ENCODE measurements at places on chromosomes 1 and 21.

- no peak for DNase-seq
Observed at GRCh38 chr1:209585672-209586071, 2.2 kb downstream of the CAMK1G start.

- DNase-seq, result no peak
Observed at GRCh38 chr1:43451157-43451591, 2.6 kb downstream of the HYI start.

DNA sequence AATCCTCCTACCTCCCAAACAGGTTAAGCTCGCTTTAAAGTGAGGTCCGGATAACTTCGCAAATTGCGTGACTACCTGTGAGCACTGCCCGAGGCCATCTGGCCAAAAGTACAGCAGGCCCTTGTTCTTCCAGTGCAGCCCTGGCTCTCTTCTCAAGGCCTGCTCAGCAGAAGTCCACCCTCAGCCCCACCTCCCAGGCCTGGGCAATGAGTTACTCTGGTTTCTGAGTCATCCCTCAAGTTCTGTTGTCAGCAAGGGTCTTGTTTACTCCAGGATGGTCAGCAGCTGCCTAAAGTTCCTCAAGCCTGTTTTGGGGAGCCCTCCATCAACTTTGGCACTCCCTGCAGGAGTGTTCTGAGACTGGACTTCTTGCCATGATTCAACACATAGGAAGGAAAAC is 101.7 kb downstream of the BCAR3 start:
- DNase-seq, result peak; percentile 44

GRCh38 chr1:39628807-39629350 is 10.6 kb downstream of the HEYL start:
- no peak for DNase-seq

DNA sequence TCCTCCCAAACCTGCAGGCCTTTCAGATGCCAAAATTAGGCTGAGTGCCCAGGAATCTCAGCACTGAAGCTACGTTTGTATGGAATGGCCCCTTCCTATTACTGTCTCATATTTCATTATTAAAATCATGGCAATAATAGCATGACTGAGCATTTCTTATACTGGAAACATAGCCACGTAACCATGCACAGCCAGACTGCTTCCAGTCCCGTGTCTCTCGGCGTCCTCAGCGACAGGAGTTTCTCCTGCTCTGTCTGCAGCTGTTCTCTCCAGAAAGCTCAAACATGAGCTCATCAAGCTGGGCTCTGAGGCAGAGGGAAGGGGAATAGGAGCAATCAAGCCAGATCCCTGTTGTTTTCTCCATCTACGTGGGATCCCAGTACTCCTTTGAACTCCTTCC is 104.0 kb downstream of the CDC7 start:
- DNase-seq, result no peak

DNA sequence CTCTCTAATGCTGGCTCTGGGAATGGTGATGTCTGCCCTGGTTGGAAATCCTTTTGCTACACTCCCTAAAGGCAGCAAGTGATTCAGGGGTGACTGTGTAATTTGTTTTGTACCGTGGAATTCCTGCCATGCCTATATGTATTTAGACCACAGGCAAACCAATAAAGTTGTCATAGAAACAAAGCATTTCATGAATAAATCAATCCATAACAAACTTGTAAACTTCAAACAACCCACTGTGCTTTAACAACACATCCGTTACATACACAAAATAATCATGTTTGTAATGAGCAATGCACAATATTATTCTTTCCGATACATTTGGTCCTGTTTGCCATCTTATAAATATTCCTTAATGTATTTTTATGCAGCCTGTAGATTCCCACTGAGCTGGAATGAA is 330.3 kb upstream of the SNX7 start:
- DNase-seq, result no peak

DNA sequence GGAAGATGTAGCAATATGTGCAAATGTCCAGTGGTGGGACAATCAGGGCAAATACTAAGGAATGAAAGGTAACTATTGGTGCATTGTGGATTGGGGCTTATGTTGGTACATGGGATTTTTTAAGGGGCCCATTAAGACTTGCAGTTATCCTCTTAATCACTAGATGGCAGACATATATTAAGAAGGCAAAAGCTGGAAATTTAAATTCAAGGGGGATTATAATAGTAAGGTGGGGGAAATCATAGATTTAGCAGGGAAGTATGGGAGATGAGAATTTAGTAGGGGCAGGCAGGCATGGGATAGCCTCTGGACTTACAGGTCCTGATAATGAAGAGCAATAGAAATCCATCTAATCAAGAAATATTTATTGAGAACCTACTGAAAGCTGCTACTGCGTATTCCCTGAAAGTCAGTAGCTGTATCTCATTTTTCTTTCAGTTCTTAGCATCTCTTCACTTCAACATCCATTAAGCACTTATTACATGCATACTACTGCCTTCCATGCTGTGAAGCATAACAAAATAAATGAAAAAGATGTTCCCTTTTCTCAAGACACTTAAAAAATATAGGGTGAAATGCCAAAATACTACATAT is 251.8 kb downstream of the CRB1 start:
- DNase-seq, result no peak

Data from amniotic stem cell (primary cell).